Skin of body (tissue), 3 donors: ENCODE measurements at places on chromosomes 2 and 18.

DNA sequence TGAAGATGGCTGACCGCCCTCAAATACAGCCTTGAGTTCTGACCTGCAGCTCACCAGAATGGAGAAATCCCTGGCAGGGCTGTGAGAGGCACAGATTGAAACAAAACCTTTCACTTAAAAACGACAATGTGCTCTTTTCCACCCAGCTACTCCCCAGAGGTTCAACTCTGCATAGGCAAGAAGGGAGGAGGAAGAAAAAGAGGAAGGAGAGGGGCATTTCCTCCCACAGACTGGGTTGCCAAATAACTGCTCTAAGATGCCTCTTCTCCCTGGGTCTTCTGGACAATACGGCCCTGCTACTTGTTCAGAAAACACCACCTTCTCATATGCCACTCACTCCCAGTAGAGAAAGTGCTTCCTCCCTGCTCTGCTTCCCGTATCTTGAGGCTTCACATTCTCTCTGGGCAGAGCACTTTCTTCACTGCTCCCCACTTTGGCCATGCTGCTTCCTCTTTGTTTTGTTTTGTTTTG lies 136.4 kb upstream of the SLC1A4 start:
- DNase-seq, result no peak

DNA sequence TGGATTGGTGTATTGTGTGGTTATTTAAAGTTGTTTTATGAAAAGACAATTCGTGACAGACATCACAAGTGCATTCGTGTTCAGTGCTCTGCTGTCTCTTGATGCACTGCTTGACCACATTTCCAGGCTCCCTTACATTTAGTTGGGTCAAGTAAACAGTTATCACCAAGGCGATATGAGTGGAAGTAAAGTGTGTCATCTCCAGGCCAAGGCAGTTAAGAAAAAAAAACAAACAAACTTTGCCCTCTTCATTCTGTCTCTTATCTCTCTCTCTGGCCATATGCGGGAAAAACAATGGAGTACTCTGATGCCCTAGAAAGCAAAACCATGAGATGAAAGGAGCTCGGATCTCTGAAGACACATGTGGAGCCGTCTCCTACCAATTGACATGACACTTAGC lies 131.1 kb downstream of the DSEL start:
- DNase-seq, result no peak

DNA sequence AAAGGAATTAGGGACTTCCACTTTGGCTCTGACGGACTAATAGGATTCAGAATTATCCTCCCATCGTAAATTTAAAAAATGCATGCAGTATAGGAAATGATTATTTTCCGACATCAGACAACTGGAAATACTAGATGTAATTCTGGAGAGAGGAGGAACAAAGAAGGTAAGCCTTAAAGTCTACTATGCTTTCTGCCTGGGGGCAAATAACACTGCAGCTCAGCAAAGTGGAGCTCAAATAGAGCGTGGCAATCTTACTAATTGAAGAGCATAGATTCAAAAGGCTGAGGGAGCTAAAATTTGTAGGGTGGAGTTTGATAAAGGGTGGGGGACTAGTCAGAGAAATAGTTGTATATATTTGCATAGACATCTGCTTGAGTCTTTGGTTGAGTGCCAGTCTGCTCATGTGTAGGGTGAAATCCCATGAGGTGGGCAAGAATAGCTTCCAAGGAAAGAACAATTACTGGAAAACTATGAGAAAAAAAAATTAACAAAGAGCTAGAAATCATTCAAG lies 23.8 kb downstream of the COPS8 start:
- no peak for DNase-seq

- DNase-seq, result no peak
Observed at GRCh38 chr2:133667085-133667484, 98.8 kb upstream of the NCKAP5 start.

DNA sequence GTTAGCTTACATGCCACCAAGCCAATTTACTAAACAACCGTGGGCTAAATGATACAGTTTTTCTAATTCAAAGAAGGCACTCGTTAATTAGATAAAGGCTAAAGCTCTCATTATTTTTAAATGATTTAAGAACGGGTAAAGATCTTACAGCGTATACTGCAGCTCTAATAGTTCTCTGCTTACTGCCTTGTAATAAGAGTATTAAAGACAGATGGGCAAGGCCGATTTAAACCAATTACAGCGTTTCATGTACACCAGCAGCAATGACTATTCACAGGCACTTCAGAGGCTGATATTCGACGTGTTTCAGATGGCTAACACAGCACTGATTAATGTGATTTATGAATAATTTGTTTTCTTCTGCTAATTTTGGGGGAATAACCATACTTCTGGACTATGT lies 259.3 kb downstream of the ZNF407 start:
- peak; percentile 1 for DNase-seq

DNA sequence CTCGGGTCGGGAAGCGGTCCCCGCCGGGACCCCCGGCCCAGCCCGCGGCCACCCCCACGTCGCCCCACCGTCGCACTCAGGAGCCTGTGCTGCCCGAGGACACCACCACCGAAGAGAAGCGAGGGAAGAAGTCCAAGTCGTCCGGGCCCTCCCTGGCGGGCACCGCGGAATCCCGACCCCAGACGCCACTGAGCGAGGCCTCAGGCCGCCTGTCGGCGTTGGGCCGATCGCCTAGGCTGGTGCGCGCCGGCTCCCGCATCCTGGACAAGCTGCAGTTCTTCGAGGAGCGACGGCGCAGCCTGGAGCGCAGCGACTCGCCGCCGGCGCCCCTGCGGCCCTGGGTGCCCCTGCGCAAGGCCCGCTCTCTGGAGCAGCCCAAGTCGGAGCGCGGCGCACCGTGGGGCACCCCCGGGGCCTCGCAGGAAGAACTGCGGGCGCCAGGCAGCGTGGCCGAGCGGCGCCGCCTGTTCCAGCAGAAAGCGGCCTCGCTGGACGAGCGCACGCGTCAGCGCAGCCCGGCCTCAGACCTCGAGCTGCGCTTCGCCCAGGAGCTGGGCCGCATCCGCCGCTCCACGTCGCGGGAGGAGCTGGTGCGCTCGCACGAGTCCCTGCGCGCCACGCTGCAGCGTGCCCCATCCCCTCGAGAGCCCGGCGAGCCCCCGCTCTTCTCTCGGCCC lies 13.6 kb downstream of the SPEG start:
- no peak for DNase-seq

DNA sequence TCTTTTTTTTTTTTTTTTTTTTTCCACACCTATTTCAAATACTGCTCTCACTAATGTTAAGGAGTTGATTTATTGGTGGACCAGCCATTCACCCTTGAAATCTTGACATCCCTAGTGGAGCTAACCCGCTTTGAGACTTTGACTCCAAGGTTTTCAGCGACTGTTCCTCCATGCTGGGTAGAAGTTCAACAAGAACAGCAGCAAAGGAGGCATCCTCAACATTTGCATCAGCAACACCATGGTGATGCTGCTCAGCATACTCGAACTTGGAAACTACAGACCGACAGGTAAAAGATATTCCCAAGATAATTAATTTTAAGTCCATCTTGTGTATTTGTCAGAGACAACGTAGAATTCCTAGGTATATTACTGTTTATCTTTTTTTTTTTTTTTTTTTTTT lies 74.0 kb downstream of the BIRC6 start:
- no peak for DNase-seq
